Small intestine (tissue), 16 donors: ENCODE measurements at places on chromosomes 3 and 15.

DNA sequence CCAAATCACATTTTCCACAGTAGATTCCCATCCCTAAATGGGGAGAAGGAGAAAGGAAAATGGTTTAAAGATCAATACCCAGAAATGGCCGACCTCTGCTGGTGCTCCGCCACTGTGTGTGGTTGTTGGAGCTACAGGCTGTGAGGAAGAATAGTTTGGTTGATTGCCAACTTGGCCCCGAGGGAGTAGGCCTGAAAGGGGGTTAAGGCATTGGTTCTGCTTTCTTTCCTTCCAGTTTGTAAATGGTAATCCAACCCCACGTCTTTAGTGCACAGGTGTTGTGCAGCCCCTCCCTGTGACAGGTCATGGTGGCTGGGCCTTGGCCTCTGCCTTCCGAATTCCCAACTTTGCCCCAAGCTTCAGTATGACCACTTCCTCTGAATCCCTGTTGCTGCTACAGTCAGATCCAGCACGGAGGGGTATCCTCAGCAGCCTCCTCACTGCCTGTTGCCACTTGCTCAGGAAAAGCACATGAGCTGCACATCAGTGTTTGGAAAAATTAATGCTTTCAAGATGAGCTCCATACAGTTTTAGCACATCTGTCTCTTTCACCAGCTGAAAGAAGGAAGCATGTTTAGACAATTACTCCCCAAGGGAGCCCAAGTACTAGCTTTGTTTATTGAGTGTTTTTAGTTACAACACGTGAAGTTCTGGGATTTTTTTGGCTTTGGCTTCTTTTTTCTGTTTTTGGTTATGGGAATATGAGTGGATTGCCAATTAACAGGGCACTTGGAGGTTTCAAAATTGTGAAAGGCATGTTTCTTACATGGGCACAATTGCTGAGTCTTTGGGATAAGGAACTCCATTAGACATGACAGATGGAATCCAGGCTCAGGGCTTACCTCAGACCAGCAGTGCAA is 92.3 kb upstream of the ROPN1 start:
- DNase-seq: no peak

DNA sequence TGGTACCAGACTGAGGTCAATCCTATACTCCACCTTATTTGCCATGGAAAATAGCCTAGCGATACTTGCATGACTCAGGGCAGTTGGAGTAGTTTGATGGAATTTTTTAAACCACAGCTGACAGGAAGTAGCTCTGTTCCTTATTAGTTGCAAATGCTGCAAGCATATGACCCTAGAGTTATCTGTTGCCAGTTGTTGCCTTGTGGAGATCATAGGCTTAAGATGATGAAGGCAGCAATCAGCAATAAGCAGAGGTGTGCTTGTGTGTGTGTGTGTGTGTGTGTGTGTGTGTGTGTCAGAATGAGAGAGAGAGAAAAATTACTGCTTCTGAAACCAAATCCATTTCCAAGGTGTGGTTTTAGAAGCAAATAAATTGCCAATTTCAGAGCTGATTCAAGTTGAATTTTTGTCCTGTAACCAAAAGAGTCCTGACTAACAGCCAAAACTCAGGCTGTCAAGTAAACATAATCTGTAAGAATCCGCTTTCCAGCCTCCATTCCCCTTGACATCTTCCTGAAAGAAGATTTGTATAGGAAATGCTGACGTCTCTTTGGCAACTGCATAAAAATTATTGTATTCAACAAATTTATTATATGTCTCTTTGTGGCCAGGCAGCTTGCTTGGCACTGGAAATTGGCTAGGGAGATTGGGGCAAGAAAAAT is 141.2 kb downstream of the SERPINI1 start:
- DNase-seq: no peak

DNA sequence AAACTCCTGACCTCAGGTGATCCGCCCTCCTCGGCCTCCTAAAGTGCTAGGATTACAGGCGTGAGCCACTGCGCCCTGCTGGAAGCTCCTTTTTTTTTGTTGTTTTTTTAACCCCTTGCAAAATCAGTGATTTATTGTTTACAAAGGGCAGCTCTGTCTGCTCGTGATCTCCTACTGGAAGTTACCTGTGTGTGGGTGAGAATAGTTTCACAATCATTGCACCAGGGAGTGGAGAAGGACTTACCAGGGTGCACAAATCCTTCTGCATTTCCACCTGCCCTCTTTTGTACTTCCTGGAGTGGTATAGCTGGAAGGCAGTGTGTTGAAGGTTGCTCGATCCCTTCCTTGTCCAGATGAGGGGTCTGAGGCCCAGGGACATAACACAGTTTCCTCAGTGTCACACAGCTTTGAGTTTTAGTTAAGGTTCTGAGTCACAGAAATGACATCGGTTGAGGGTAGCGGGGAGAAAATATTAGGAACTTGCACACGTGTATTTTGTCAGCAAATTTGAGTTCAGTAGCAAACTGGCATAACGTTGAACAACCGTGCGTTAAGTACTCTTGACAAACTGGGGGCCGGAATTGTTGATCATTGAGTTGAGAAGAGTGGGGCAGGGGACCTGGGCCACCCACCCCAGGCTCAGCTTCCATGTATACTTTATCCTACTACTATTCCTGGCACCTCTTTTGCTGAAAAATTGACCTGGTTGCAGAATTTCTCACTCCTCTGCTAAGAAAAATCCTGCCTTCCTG is 11.3 kb upstream of the TRAK1 start:
- DNase-seq: peak; percentile 44

GRCh38 chr3:23135026-23135785 is 67.9 kb upstream of the UBE2E2 start:
- DNase-seq: no peak

DNA sequence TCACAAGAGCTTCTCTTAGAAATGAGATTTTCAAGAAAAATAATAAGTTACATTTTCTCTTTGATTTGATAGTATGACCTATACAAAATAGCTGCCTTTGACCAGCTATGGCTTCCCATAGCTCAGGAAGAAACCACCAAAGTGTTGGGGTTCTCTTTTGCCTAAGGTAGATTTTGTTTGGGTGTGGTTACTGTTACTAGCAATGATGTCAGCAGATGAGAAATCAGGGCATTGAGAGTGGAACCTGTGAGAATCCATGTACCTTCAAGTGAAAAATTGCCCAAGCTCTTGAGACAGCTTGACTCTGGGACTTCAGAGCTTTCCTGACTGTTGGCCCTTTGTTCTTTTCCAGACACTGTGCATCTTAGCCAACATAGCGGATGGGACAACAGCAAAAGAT is 45.6 kb downstream of the NME9 start:
- no peak for DNase-seq

DNA sequence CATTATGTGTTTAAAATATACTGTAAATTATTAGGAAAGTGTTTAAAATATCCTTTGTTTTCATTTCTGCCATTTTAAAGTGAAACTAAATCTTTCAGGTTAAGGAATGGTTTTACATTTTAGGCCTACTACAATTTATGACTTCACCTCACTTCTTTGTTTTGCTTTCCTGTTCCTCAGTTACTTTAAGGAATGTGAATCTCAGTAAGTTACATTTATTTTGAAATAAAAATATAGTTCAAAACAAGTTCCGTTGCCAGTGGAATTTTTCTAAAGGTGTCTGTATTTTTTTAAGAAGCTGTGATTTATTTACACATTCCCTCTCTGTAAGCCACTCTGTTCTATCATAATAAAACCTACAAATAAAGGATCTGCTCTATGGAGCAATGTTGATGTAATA is 630.9 kb upstream of the AGTR1 start:
- no peak for DNase-seq

GRCh38 chr3:195394024-195394423 is 48.8 kb downstream of the ACAP2 start:
- no peak for DNase-seq

- DNase-seq: no peak
Observed at GRCh38 chr3:81198216-81198615, 563.2 kb downstream of the GBE1 start.

GRCh38 chr15:60917461-60918145 is 311.5 kb downstream of the RORA start:
- DNase-seq: no peak

GRCh38 chr3:158419820-158420653 is 151.0 kb upstream of the MLF1 start:
- peak; percentile 12 for DNase-seq

- peak; percentile 6 for DNase-seq
Observed at GRCh38 chr15:69359722-69360121, 54.4 kb upstream of the KIF23 start.

DNA sequence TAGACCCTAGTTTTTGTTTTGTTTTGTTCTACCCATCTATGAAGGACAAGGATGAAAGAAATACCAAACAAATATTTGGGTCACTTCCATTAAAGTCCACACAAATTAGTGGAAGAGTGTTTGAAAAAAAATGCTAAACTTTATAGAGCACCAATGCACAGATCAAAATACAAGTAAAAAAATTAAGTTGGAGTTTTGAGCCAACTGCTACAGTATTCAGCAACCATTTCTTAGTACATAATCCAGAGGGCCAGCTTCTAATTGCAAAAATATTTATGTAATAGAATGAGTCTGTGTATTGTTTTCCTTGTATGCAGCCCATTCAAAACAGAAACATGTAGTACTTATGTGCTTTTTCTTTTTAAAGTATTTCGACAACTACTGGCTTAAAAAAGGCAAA is 121.1 kb downstream of the CBLB start:
- DNase-seq: no peak

DNA sequence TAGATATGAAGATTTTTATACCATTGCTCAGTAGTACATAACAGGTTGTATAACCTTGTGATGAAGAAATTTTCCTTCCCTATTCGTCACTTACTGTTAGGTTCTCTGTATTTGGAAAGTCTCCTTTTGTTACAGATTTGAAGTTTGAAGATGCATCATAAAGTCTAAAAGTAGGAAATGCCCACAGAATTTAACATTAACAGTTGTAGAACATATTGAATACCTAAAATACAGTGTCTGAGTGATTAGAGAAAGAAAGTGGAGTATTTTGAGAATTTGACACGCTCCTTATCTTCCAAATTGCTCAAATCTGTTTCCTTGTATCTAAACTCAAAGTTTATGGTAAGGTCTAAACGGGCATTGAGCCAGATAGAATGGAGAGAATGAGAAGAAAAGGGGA is 111.3 kb downstream of the MBNL1 start:
- DNase-seq: no peak

- DNase-seq: no peak
Observed at GRCh38 chr3:174153871-174154270, 705.3 kb upstream of the NAALADL2 start.

- DNase-seq: no peak
Observed at GRCh38 chr3:112460519-112461195, 38.6 kb downstream of the BTLA start.

DNA sequence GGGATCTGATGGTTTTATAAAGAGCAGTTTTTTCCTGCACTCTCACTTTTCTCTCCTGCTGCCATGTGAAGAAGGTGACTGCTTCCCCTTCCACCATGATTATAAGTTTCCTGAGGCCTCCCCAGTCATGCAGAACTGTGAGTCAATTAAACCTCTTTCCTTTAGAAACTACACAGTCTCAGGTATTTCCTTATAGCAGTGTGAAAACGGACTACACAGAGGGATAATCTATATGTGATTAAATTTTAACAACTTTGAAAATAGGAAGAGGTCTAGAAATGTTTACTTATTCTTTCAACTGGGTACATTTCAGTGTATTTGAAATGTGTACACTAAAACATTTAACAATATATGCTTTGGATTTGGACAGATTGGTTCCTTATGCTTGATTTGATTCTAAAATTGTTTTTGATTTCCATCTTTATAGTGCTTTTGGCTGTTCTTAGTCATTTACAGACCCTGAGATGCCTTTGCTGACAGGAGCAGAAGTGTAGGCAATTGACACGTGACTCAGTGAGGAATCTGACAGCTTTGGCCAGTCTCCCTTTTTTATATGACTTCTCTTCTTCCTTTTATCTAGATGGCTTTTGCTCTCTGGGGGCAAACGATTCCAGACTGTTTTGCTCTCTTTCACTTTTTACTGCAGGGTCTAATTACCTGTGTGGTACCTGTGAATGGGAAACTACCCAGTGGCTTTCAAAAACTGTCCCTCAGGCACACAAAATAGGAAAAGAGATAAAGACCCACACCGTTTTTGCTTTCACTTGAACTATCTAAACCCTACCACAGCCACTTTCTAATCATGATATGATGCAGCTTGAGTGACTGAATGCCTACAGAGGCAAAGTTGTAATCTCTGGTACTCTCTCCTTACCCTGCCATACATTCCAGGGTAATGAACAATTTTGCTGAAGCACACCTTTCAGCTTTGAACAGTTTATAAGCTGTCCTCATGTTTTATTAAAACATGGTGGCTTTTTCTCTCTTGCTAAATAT is 422.6 kb downstream of the ROBO1 start:
- no peak for DNase-seq

DNA sequence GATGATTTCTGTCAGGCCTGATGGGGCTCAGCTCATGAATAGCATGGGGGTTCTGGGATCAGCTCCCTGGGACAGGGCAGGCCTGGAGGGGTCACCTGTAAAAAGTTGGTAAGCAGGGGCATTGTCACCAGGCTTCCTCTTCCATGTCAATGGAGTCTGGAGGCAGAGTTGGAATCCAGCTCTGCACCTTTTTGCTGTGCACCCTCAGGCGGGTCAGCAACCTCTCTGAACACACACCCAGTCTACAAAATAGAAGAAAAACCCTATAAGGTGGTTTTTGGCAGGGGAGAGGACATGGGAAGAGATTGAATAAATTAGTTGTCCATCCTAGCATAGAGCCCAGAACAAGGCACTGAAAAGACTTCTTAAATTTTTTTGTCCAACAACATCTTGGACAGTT is 77.2 kb upstream of the NR2E3 start:
- no peak for DNase-seq

- DNase-seq: no peak
Observed at GRCh38 chr3:22885574-22886341, 317.4 kb upstream of the UBE2E2 start.

DNA sequence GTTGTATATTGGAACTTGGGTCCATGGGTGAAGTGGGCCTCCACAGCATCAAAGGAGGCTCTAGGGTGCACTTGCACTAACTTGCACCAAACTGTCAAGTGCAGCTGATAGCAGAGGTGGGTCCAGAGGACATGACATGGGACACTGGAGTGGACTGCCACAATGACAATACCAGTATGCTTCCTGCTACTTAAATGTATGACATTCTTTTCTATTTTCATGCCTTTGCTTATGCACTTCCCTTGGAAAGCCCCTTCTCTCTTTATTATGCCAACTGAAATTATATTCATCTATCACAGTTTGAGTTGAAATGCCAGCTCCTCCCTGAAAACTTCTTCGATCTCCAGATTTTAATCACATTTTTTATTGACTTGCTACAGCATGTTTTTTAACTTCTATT is 101.8 kb downstream of the CFAP20DC start:
- no peak for DNase-seq

- no peak for DNase-seq
Observed at GRCh38 chr15:98121536-98121935, 161.0 kb downstream of the ARRDC4 start.
